ENCODE measurements at places on chromosomes 1 and 21.

DNA sequence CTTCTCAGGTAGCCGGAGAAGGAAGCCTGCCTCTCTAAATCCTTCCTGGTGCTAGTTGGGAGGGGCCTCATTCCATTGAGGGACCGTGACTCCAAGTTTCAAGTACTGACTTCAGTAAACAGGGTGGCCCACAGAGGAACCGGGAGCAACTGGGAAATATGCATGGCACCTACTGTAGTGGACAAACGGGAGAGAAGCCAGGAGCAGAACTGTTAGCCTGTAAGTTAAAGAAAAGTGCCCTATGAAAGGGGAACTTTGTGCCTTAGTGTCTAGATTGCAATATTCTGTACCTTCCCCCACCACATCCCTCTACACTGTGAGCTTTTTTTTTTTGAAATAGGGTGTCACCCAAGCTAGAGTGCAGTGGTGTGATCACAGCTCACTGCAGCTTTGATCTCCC lies 33.2 kb upstream of the KANK4 start:
- DNase-seq, result no peak

DNA sequence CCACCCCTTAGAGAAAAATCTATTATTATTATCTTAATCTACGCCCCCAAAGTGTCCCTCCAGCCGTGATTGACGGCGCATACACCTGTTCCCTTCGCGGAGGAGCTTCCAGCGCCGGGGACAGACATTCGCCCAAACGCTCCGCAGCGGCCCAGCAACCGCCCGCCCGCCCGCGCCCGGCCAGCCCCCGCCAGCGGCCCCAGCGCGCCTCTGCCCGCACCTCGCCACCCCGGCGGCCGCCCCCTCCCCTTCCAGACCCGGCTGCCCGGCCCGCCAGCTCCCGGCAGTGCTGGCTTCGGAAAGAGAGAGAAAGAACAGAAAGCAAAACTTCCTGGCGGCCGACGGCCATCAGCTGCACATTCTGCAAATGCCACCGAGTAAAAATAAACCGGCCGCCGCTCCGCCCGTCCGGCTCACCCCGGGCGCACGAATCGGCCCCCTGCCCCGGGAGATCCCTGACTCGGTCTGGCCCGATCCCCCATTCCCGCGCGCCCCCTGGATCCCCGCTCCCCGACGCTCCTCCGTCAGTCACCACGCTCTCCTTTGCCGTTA lies 1.6 kb downstream of the CASZ1 start:
- no peak for DNase-seq

DNA sequence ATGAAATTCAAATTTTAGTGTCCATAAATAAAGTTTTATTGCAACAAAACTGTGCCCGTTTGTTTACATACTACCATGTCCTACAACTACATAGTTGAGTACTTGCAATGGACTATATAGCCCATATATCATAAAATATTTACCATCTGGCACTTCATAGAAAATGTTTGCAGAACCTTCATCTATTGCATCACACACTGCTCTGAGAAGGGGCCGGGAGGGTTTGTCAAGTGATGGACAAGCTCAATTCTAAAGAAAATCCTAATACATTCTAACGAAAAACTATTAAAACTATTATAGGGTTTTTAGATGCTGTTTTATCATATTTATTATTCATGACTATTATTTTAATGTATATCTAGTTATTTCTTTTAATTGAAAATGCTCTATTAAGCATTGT lies 35.9 kb downstream of the RGSL1 start:
- no peak for DNase-seq

- no peak for DNase-seq
These were observed 195.2 kb downstream of the S1PR1 start for GRCh38 chr1:101431956-101432510.

DNA sequence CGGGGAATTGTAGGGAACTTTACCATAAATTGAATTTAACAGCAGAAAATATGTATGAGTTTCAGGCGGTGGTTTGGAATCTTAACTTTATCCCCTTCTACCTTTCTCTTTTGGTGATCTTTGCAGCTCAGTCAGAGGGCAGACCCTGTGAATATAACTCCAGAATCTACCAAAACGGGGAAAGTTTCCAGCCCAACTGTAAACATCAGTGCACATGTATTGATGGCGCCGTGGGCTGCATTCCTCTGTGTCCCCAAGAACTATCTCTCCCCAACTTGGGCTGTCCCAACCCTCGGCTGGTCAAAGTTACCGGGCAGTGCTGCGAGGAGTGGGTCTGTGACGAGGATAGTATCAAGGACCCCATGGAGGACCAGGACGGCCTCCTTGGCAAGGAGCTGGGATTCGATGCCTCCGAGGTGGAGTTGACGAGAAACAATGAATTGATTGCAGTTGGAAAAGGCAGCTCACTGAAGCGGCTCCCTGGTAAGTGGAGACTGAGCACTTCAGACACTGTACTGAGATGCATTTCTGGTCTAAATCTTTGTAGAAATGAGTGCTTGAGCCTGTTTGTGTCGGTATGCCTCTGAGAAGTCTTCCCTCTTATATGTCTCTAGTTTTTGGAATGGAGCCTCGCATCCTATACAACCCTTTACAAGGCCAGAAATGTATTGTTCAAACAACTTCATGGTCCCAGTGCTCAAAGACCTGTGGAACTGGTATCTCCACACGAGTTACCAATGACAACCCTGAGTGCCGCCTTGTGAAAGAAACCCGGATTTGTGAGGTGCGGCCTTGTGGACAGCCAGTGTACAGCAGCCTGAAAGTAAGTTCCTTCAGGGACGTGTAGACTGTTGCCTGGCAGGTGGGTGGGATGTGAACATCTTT lies 1.5 kb downstream of the CCN1 start:
- no peak for DNase-seq

GRCh38 chr21:35428001-35428320 lies 378.9 kb upstream of the RUNX1 start:
- no peak for DNase-seq

GRCh38 chr1:5904551-5904950 lies 87.7 kb downstream of the NPHP4 start:
- no peak for DNase-seq

All from stimulated activated CD8-positive, alpha-beta memory T cell treated with anti-CD3 and anti-CD28 coated beads, Interleukin-4, amount 100 ng/mL, for 1 hour (primary cell).